OCI-LY7 (cell line): ENCODE measurements at places on chromosomes 13 and 19. TPM values are rescaled to one million over a fixed set of nuclear protein-coding genes. Genes with fewer than 3 reads are reported as not detected.

Gene CEACAM8
- not detected in 2 replicates for total RNA-seq

Gene STOML3
- total RNA-seq, result not detected in 2 replicates

DNA sequence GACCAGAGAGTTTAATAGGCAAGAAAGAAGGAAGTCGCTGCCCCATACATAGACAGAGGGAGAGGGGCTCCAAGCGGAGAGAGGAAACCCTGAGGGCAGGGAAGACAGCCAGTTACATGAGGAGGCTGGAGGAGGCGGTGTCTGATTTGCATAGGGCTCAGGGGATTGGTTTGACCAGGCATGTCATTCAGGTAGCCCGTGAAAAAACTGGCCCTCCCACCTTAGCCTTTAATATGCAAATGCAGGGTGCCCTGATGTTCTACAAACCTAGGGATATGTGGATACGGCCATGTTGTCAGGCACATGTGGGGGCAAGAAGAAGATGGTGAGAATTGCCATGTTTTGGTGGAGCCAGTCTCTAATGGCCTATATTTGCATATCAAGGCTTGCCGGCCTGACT lies 1461.6 kb downstream of the PCDH9 start:
- DNase-seq, result no peak

- peak; percentile 12 for DNase-seq
Observed at GRCh38 chr13:47594833-47595232, 406.2 kb downstream of the SUCLA2 start.

GRCh38 chr19:45251452-45252354 lies 632 bp downstream of the MARK4 start:
- peak; percentile 24 for DNase-seq

Gene COL4A2
- 0.24 and 0.34 TPM in 2 replicates for total RNA-seq

- DNase-seq, result no peak
Observed at GRCh38 chr13:111577956-111578605, 257.6 kb downstream of the TEX29 start.

Gene SIAH3
- not detected in 2 replicates for total RNA-seq

- DNase-seq, result no peak
Observed at GRCh38 chr19:6685482-6685881, 15.5 kb upstream of the TNFSF14 start.

DNA sequence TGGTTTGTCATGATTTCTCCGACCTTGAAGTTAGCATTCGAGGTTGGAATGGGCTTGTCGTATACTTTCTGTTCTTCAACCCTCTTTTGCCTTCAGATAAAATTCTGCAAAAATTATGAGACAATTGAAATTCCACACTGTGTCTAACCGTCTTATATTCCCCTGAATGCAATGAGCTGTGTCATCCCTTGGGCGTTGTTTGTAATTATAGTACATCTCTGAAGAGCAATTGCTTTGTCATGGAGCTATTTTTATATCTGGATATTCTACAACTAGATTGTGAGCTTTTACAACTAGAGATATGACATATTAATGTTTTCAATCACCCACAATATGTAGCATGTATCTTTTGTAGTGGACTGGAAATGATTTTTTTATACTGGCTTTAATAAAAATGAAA lies 631.8 kb upstream of the SLC10A2 start:
- DNase-seq, result no peak

- DNase-seq, result no peak
Observed at GRCh38 chr19:9936326-9937000, at the start of gene OLFM2. Gene OLFM2 (minus strand): TSS chr19:9936515. CDS start chr19:9936366, 149 bp downstream.
